ENCODE measurements at places on chromosomes 12 and 14.

GRCh38 chr12:4215229-4216186 is 58.1 kb upstream of the CCND2 start:
- DNase-seq, result no peak

- DNase-seq, result no peak
Measured at GRCh38 chr12:22979854-22980469, 355.0 kb downstream of the ETNK1 start.

GRCh38 chr12:75960954-75961661 is 70.5 kb downstream of the PHLDA1 start:
- no peak for DNase-seq

- DNase-seq, result no peak
Measured at GRCh38 chr12:52807544-52808470, 6.1 kb downstream of the KRT4 start.

GRCh38 chr14:79298373-79298772 is 912.9 kb downstream of the DIO2 start:
- no peak for DNase-seq

DNA sequence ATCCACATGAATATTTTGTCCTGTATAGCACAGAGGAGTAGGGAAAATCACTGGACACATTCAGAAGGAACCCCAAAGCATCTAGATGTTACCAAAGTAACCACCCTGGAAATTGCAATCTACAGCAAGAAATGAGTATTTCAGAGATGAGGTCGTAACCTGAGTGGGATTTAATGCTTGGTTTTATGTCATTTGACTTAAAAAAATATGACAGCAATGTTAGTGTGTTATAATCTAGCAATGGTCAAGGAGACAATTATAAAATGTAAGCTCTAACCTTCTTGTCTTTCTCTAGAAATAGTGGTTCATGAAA is 256.6 kb downstream of the NAV3 start:
- DNase-seq, result no peak

GRCh38 chr14:31842899-31843298 is 234.2 kb upstream of the ARHGAP5 start:
- no peak for DNase-seq

GRCh38 chr12:66132408-66132807 is 1.9 kb upstream of the LLPH start:
- DNase-seq, result no peak

DNA sequence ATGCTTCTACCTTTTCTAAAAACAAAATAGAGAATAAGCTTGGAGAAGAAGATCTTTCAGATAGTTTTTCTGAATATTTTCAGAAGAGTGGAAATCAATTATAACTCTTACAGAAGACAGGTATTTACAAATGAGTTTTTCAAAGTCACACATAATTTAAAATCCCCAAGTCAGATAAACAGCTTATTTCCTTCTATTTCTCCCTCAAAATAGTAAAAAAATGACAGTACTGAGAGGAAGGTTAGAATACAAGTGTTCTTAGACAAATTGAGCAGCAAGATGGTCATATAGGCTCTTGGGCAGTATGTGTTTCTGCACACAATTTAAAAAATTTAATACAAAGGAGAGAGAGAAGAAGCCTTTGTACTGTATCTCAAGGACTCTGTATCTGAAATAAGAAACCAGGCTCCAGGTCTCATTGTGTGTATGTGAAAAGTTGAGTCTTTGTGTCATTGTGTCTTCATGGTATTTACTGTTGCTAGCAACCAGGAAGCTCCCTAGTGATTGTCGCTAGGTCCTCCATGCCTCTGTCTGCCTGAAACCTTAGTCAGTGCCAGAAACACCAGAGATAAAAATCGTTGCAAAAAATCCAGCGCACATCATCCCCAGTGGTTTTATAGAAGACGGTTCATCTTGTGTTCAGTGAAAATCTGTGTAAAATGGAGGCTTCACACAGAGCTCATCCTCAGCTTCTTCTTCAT is 12.9 kb upstream of the TUBA1A start:
- peak; percentile 79 for DNase-seq

GRCh38 chr14:64926398-64926995 is 12.2 kb downstream of the CHURC1 start:
- DNase-seq, result no peak

DNA sequence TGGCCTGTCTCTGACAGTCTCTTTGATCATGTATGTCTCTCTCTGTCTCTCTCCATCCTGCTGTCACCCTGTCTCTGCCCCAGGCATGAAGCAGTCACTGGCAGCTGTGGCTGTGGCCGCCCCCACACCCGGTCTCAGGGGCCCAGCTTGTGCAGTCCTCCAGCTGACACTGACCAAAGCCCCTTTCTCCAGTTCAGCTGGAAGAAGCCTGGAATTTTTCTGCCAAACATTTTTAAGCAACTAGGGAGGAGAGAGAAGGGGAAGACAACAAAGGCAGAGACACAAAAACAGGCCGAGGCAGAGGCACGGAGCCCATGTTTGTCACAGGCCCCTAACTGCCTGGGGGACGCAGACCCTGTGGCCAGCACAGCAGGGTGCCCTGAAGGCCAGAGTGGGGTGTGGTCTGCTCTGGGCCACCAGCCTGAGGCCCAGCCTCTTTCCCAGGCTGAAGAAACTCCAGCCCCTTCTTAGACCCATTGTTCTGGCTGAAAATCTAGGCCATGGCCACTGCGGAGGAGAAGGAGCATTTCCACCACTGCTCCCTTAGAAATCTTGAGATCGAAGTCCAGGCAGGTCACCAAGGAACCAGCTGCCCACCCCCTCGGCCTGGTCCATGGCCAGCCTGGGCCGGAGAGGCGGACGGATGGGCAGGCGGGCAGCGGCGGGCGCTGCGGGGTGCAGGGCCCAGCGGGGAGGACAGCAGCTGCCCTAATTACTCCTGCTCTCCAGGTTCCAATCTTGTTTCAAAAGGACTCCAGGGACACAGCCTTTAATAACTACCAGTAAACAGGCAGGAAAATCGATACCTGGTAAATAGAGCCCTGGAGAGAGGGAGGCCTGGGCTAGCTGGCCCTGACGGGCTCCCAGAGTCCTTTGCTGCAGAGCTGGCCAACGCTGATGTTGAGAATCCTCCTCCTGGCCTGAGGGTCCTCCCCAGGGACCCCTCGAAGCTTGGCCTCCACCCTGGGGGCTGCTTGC is 14.9 kb downstream of the DTX1 start:
- peak; percentile 97 for DNase-seq

DNA sequence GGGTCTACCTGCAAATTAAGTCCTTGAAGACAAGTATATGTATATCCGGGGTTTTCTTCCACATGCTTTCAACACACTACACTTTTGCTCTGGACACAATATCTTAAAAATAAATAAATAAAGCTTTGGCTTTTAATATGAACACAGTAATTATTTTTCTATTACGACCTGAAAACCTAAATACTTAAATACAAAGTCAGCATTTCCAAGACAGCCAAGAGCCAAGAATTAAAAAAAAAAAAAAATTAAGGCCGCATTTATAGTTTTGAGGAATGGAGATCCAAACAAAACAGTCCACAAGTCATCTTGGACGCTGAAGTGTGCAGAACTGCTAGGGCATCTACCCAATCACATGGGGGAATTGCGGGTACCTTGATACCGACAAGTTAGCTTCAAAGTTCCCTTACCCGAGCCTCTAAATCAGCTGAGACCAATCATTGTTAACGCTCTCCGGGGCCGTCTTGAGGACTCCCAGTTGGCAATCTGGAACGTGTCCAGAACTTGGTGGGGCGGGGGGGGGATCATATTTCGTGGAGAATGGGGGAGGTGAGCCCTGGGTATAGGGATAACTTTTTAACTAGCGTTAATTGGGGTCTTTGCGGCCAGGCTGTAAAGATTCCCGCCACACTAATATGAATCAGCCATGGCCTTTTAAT is 731 bp upstream of the PCNX4 start:
- DNase-seq, result no peak

- DNase-seq, result no peak
Measured at GRCh38 chr14:74514471-74514941, 20.9 kb downstream of the ISCA2 start.

DNA sequence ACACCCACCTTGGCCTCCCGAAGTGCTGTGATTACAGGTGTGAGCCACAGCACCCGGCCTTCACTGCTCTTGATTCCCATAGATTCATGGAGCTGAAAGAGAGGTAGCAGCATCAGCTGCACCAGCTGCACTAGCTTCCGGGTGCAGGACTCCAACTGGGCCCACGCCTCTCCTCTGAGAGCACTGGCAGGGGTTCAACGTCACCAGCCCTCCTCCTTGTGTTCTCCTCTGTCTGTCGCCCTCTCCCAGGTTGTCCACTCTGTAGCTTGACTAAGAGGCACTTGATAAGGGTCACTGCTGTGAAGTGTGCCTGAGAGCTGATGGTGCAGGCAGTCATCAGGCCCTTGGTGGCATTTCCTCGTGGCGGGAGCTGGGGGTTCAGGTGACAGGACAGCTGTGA is 28.3 kb downstream of the MLXIP start:
- DNase-seq, result peak; percentile 89

DNA sequence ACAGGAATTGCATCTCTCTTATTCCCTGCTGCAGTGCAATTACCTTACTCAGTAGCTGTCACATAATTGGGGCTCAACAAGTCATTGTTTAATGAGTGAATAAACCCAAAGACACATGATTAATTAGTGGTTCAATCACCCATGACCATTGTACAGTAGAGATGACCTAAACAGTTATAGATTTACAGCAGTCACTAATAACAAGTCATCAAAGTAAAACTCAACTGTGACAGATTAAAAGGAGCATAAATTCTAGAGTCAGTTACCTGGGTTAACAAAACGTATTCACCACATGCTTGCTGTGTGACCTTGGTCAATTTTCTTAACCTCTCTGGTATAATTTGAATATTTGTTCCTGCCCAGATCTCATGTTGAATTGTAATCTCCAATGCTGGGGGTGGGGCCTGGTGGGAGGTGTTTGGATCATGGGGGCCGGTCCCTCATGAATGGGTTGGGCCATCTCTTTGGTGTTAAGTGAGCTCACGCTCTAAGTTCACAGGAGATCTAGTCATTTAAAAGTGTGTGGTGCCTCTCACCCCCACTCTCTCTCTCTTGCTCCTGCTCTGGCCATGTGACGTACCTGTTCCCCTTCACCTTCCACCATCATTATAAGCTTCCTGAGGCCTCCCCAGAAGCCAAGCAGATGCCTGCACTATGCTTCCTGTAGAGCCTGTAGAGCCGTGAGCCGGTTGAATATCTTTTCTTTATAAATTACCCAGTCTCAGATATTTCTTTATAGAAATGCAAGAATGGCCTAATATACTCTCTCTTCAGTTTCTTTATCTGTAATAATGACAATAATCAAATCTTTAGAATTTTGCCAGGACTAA is 141.9 kb upstream of the PLEKHG7 start:
- peak; percentile 47 for DNase-seq

GRCh38 chr14:104098272-104099095 is 13.0 kb downstream of the ASPG start:
- DNase-seq, result no peak

GRCh38 chr12:121490401-121491281 is 90.2 kb downstream of the KDM2B start:
- DNase-seq, result no peak

DNA sequence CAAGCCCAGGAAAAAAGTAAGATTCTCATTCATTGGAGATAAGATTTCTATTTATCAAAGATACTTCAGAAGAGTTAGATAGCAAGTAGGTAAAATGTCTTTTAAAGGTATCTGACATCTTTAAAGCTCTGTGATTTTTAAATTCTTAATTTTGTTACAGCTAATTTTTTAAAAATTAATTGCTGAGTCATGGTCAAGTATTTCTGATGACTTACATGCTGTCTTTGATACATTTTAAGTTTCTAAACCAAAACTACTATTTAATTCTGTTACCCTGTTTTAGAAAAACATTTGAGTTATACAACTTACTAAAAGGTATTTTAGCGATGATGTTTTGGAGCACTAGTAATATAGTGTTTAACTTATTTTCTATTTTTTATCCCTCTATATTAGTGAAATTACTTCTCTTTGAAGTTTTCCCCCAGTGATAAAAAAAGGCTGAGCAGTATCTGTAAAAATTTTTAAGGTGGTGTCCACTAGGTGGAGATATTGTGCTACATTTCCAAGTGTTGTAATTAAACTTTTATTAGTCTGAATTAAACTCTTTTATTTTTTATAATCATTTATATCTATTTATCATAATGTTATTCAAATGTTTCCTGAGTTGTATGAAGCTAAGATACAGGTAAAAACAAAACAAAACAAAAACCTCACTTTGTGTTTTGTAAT is 11.5 kb downstream of the ALG10 start:
- DNase-seq, result peak; percentile 25

- DNase-seq, result no peak
Measured at GRCh38 chr12:68497702-68498101, 113.0 kb upstream of the RAP1B start.

DNA sequence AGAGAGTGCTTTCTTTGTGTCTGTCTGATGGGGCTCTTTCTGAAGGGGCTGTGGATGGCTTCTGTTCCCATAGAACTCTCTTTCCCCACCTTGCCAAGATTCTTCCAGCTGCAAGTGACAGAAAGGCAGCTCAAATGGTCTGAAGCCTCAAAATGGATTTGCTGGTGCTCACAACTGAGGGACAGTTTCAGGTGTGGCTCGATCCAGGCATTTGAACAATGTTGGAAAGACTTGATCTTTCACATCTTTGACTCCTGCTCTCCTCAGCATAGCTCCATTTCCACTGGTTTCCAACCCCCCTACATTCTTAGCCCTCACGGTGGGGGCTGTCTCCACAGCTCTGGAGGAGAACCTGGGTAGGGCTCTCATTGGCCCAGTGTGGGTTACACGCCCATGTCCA is 15.9 kb downstream of the RFLNA start:
- no peak for DNase-seq

DNA sequence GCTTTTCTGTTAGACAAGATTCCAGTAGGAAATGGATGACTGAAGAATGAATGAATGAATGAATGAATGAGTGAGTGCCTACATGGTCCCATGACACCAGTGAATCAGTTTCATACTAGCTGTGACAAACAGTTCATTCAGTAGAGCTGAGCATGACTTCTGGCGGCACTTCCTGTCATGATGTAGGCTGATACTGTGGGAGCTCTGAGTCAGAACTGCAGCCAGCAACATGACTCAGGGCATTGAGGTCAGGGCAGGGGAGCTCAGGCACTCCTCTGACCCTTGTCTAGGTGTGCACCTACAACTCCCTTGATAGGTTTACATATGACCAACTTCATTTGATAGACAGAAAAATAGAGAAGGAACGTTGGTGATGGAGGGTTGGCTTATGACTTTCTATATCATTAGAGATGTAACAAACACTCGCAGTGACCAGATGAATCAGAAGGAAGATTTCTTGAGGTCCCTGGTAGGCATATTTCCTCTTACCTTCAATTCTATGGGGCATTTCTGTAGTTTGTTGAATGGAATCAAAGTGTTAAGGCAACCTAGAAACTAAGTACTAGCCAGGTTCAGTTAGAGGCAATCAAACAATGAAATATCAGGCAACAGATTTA is 139.3 kb upstream of the ARHGAP5 start:
- DNase-seq, result no peak

Measured in NCI-H1417 (cell line).